ENCODE measurements at places on chromosomes 3 and 15.

GRCh38 chr3:160478338-160478737 is 28.8 kb upstream of the TRIM59 start:
- no peak for DNase-seq

- no peak for DNase-seq
Observed at GRCh38 chr3:13647298-13648059, 98.6 kb downstream of the FBLN2 start.

DNA sequence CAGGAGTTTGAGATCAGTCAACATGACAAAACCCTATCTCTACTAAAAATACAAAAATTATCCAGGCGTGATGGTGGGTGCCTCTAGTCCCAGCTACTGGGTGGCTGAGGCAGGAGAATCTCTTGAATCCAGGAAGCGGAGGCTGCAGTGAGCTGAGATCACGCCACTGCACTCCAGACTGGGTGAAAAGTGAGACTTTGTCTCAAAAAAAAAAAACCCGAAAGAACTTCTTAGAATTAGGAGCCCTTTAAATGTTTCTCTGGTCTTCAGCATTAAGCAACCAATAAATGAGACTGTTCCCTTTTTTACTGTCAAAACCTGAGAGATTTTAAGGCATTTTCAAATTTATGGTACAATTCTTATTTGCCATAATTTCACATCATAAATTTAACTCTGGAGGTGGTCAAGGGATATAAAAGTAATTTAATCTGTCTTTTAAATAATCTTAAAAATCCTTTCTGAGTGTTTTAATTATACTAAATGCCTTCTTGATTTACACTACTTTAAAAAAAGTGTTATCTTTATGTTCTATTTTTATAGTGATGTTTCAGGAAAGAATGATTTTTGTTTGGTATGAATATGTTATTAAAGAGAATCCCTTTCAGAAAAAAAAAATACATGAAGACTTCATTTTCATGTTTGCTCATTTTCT is 10.1 kb downstream of the PCOLCE2 start:
- no peak for DNase-seq

DNA sequence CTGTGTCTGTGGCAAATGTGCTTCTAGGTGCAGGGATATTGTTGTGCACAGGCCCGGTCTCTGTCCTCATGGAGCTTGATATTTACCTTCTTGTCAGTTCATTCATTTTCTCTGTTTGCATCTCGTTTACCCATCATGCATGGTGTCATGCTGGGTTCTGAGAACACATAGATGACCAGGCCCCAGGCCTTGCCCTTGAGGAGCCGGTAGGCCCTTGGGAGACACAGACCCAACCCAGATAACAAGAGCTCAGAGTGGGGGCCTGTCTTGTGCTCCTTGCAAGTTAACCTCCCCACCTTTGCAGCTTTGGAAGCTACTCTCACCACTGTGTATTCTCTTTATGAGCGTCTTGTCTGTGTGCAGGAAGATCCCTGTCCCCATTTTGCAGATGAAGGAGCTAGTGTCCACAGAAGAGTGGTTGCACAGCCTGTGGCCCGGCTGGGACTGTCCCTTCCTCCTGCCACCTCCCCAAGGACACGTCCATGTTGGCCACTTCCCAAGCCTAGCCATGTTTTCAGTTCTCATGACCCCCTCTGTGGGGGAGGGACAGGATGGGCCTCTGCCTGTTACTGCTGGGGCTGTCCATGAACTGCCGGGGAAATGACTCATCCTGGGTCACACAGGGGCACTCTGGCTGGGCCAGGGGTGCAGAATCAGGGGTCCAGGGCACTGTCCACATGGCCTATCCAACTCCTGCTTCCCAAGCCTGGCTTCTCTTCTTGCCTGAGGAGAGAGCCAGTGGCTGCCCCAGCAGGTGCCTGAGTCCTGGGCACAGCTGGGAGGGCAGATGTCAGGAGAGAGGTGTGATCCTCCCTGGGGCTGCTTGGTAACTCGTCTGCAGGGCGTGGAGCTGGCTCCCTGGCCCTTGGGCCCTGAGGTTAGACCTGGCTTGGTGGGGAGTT is 3.4 kb downstream of the SNX33 start:
- DNase-seq, result no peak

GRCh38 chr3:58084788-58085543 is 76.7 kb downstream of the FLNB start:
- DNase-seq, result no peak

- no peak for DNase-seq
Observed at GRCh38 chr3:48418651-48419050, 11.2 kb downstream of the PLXNB1 start.

DNA sequence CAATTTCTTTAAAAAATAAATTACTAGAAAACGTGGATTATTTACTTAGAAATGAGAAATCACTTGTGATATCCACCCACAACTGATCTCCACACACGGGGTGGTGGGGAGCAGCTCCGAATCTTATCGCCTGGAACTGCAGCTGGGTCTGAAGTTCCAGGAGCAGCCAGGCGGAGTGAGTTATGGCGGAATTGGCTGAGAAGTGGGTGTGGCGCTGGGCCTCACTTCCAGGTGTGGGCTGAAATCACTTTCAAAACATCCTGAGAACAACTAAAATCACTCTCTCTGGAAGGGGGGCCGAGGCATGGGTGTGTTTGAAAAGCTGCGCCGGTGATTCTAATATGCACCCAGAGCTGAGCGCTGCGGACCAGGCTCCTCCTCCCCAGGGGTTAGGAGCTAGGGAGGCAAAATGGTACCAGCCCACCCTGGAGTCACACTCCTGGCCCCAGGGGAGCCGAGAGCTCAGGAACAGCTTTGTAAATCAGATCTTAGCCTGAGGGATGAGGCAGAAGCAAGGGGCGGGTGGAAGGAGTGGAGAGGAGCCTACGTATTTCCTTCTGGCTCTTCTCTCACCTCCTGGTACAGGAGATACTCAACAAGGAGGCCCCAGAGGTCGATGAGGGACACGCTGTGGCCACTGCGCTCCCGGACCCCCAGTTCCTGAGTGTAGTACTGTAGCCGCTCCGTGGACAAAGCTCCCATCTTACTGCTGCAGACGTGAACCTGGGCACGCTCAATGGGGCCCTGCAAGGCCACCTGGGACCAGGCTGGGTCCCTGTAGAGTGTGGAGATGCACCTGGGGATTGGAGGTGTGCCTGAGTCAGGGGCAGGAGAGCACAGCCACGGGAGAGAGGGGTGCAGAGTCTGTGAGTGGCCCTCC is 9.6 kb downstream of the PLA2G4F start:
- DNase-seq, result no peak

DNA sequence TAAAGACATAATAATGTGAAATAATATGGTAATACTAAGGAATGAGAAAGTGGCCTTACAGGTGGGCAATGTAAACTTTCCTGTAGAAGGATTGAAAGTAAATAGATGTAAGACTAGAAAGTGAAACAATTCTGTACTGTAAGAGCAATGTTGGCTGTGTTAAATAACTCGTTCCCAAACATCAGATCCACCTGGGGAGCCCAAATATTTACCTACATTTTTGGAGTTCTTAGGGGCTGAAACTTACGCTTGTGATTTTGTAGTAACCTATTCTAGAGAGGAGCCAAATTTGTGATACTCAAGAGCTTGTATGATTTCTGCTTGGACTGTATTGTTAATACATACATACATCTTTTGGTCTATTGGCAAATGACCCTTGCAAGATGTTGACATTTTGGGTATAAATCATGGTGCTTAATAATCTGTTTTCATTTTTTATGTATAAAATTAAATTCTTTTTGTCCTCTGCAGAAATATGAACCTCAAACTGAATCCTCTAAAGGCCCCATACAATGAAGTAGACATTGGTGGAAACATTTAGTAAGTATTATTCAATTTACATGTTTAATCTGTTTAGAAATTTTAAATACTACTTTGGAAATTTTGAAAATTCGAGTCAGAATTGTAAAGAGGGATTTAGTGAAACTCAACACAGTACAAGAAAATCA is 8.5 kb upstream of the CHD2 start:
- DNase-seq, result peak; percentile 17

DNA sequence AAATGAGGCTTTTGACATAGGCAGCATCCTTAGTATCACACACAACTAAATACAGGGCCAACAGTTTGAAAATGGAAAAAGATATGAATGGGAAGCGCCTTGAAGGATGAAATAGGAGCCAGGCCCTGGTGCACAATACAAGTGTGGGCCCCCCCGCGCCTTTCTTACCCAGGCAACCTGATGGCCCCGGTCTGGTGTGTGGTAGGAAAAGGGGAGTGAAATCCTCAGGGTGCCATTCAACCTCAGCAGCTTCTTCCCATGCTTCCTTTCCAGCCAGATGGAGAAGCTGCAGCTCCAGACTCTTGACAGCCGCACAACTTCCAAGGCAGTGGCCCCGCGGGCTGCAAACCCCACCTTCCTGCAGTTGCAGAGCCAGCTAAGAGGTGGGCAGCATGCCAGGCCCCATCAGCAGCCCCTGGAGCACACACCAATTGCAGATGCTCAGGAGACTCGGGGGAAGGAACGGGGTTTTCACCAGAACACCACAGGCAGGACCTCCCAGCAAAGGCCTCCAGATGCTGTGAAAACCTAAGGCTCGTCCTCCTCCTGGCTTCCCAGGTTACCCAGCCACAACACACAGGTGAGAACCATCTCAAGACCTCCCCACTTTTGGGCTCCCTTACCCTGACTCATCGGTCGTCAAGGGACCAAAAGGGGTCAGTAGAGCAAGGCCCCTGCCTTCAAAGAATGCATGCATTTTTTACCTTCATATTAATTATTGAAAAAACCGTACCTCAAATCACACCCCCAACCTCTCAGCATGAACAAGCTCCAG is 101.6 kb downstream of the CPN2 start:
- no peak for DNase-seq

GRCh38 chr3:171129827-171130226 is 103.3 kb upstream of the SLC2A2 start:
- DNase-seq, result no peak

DNA sequence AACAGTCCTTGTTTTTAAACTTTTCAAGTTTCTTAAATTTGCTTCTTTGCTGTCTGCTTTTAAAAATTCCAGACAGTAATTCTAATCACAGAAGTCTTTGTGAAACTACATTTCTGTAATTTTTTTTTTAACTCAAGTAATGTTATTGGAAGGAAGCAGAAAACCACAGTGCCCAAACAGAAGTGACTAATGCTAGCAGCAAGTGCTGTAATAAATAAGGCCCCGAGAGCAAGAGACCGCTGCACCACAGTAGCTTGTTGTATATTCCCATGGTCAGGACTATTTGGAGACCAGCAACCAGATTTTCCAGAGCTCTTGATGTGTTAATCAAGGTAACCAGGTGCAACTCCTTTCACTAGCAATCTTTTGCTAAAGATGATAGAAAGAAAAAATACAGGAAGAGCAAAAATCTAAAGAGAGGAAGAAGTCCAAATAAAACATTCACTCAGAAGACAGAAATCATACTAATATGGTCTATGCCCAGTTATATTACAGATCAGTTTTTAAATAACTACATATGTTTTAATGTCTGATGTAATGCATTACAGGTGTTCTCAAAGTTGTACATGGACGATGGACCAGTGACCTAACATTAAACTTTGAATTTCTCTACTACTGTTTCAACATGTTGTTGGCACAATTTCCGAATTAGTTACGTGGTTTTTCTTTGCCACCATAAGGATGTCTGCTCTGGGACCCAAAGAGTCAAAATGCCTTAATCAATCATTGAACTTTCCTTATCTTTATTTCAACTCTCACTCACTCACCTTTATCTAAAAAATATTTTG is 36.4 kb downstream of the WWTR1 start:
- no peak for DNase-seq

GRCh38 chr3:120410541-120410940 is 40.3 kb downstream of the FSTL1 start:
- no peak for DNase-seq

DNA sequence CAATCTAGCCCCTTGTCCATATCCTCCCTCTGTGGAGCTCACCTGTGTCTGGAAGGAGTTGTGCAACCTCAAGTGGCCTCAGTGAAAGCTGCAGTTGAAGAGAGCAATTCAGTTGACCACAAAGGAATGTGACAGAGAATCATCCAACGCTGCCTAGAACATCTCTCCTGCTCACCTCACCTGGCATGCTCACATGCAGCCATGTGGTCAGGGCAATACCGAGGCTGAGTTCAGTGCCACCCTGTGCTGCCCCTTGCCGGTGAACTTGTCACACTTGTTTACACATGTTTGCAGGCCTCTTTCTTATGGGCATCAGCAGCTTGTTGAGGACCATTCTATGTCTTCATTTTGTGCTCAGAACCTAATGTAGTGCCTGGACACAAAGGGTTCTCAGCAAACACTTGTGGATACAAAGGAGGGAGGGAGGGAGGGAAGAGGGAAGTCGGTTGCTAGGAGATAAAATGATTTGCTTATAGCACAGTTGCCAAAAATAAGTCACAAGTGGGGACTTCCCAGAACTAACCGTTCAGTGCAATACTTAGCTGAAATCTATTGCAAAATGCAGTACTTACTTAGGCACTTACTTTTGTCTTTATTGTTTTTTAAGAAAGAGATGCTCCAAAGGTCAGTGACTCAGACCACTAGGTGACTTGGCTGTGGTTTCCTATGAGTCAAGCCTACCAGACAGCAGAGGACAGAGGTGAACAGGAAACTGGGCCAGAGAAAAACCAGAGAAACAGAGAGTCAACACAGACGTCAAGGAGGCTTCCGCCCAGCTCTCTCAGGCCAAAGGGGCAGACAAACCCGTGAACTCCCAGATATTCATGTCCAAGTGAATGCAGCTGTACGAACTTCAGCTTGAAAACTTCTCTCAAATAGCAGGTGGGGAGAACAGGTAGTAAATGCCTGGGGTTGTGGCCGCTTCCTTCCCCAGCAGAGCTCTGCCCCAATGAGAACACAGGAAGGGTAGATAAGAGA is 227.8 kb upstream of the CTNNB1 start:
- peak; percentile 26 for DNase-seq

DNA sequence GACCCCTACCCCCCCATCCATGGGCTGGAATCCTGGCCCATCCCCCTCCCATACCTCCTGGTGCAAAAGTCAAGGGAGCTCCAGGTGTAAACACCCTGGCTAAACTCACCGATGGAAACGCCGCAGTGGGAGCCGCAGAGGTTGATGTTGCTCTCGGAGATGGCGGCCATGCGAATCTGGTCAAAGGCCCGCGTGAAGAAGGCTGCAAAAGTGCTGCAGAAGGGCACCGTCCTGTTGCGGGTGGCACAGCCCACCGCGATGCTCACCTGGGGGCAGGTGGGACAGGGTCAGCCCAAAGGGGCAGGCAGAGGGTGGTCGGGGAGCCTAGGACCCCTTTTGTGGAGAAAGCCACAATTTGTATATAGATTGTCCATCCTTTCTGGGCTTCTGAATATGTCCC is 26.7 kb downstream of the TKT start:
- DNase-seq, result no peak

GRCh38 chr15:94097552-94097951 is 133.8 kb upstream of the MCTP2 start:
- DNase-seq, result no peak

Data from CD4-positive, alpha-beta T cell treated with Interleukin-10 for 1 hour (primary cell).